ENCODE measurements at places on chromosomes 4 and X. TPM values are rescaled to one million over a fixed set of nuclear protein-coding genes. Genes with fewer than 3 reads are reported as not detected.

Gene PDGFRA
- total RNA-seq, result 1.5 TPM

Gene IL15
- total RNA-seq, result 2.0 TPM

Gene ADRA2C
- not detected for total RNA-seq

Gene WDR1
- 344 TPM for total RNA-seq

Gene TLL1
- 32.7 TPM for total RNA-seq

Gene RASL11B
- total RNA-seq, result not detected

Gene MMRN1
- total RNA-seq, result 2,743 TPM

Gene NAT8L
- under 0.01 TPM for total RNA-seq

Gene TMEM185A
- 17.1 TPM for total RNA-seq

Gene OPRPN
- not detected for total RNA-seq

Gene TREX2
- 4.1 TPM for total RNA-seq

Gene ITM2A
- 39.5 TPM for total RNA-seq

Gene GAB3
- total RNA-seq, result 14.1 TPM

Gene TBX22
- not detected for total RNA-seq

Gene IL2
- total RNA-seq, result not detected

Gene CPLX1
- 0.34 TPM for total RNA-seq

Gene PRRG3
- total RNA-seq, result not detected

Gene EFHC2
- total RNA-seq, result 0.05 TPM

Gene CENPVL2
- total RNA-seq, result not detected

Gene BST1
- total RNA-seq, result 49.0 TPM

Gene NKX3-2
- 0.05 TPM for total RNA-seq

Gene LIMCH1
- total RNA-seq, result 44.5 TPM

Gene MAGEB10
- total RNA-seq, result not detected

Gene TRPC3
- not detected for total RNA-seq

Gene REPS2
- total RNA-seq, result 6.5 TPM

Gene PLAC1
- not detected for total RNA-seq

Gene ARHGAP4
- total RNA-seq, result 16.0 TPM

Gene DKK2
- not detected for total RNA-seq

Gene HHIP
- 191 TPM for total RNA-seq

Gene TAF7L
- total RNA-seq, result not detected

Gene P2RY8
- 0.17 TPM for total RNA-seq

Gene MAP3K15
- total RNA-seq, result 0.17 TPM

Gene ANOS1
- 0.47 TPM for total RNA-seq

Gene GPRASP1
- 2.6 TPM for total RNA-seq

Gene CD40LG
- not detected for total RNA-seq

Gene NSG1
- total RNA-seq, result not detected

Gene GYPB
- not detected for total RNA-seq

Gene ITGB1BP2
- total RNA-seq, result 1.3 TPM

Gene MAGED4B
- 35.9 TPM for total RNA-seq

Gene NEXMIF
- total RNA-seq, result not detected

Gene NKRF
- 4.1 TPM for total RNA-seq

Gene ARMCX2
- total RNA-seq, result 62.5 TPM

Gene CYTL1
- total RNA-seq, result 28.9 TPM

Gene LDB2
- total RNA-seq, result 258 TPM

Gene ASB9
- total RNA-seq, result 5.3 TPM

Gene DSPP
- total RNA-seq, result not detected

Gene DIPK2B
- 88.8 TPM for total RNA-seq

Gene PRR32
- not detected for total RNA-seq

Gene ETFDH
- 19.2 TPM for total RNA-seq
